PC-9 (cell line): ENCODE measurements at places on chromosomes 12 and 14. TPM values are rescaled to one million over a fixed set of nuclear protein-coding genes. Genes with fewer than 3 reads are reported as not detected.

SLC25A21 gene
- total RNA-seq, result 0.38 and 3.2 TPM in 2 replicates

PTHLH gene
- total RNA-seq, result 1.6 and 1.9 TPM in 2 replicates

NKX2-1 gene
- not detected in 2 replicates for total RNA-seq

NDUFB1 gene
- 32.2 and 32.9 TPM in 2 replicates for total RNA-seq

PPFIA2 gene
- not detected in 2 replicates for total RNA-seq

EXD2 gene
- 21.4 and 25.5 TPM in 2 replicates for total RNA-seq

CACNA2D4 gene
- total RNA-seq, result 0.45 TPM in 1 of 2 replicates, not detected in the other

TOGARAM1 gene
- total RNA-seq, result 9.2 and 12.9 TPM in 2 replicates

KLRD1 gene
- total RNA-seq, result 0.68 and 1.2 TPM in 2 replicates

GLIPR1 gene
- 6.2 and 14.1 TPM in 2 replicates for total RNA-seq

SCNN1A gene
- total RNA-seq, result 460 and 549 TPM in 2 replicates

CLEC1A gene
- 0.23 TPM in 1 of 2 replicates, not detected in the other for total RNA-seq

NGB gene
- not detected in 2 replicates for total RNA-seq

GRCh38 chr12:32475724-32476123 is 76.4 kb downstream of the FGD4 start:
- DNase-seq, result no peak

- no peak for DNase-seq
These were observed 179.9 kb downstream of the BTG1 start for GRCh38 chr12:91965781-91966180.

- DNase-seq, result peak; percentile 3
These were observed 8.6 kb upstream of the GPR68 start for GRCh38 chr14:91252871-91253794.

DNA sequence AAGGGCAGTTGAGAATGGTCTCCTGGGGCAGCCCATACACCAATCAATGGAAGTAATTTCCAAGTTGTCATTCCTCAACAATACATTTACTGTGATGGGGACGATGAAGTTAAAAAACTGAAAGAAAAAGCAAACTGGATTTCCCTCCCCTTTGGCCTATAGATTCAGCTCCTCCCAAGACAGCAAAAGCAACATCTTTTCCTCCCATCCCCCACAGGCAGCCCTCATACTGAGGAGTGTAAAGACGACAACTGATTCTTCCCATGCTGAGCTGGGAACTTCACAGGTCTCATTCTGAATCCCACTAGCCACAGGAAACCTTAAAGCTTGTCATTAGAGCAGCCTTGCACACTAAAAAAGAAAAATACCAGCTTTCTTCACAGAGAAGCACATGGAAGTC is 48.5 kb downstream of the PITPNM2 start:
- DNase-seq, result no peak

DNA sequence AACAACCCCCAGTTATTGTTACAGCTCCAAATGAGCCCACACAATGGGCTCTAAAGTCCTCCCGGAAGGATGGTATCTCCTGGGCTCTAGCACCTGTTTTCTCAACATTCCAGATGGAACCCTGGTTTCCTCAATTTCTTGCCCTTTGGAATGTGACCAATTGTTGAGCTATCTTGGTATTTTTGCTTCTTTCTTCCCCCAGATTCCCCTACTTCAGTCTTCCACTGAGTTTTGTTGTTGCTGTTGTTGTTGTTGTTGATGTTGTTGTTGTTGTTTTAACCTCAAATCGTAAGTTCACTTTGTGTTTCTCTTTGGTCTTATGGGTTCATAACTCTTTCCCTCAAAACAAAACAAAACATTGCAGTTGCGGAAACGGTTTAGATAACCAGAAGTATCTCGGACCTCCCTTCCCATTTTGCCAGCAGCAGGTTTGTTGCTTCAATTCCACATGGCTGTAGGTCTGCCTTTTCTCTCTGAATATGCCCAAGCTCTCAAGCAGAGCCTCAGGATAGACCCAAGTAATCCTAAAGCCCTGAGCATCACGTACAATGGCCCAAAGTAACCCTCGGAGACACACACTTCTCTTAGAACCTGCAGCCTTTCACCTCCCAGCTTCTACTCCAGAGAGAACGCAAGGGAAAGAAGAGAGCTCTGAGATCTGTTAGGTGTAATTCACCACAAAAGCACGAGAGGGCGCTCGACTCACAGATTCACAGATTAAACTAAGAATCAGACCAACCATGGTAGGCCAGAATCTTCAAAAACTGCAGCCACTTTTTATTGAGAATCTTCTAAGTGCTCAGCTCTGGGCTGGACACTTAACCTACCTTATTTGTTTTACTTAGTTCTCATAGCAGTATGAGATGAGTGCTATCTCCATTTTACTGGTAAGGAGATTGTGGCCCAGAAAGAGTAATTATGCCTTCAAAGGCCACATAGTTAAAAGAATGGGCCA is 1.0 kb upstream of the DDX23 start:
- peak; percentile 80 for DNase-seq

DNA sequence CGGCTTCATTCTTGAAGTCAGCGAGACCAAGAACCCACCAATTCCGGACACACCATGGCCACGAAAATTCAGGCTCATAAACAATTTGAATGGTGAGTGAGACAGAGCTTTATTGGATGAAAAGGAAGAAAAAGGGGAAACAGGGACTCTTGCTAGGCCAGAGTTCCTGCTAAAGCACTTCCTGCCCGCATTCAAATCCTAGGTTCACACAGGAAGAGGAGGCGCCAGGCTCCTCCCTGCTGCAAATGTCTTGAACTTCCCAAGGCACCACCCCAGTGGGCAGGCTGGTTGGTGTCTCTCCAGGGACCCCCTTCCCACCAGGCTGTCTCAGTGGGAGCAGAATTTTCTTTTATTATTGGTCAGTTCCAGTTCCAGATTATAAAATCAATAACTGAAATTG is 121.2 kb downstream of the FSCB start:
- no peak for DNase-seq

- no peak for DNase-seq
These were observed 2.0 kb downstream of the CDKL1 start for GRCh38 chr14:50394713-50395112.

- no peak for DNase-seq
These were observed 21.9 kb downstream of the OR6J1 start for GRCh38 chr14:22622255-22622654.

DNA sequence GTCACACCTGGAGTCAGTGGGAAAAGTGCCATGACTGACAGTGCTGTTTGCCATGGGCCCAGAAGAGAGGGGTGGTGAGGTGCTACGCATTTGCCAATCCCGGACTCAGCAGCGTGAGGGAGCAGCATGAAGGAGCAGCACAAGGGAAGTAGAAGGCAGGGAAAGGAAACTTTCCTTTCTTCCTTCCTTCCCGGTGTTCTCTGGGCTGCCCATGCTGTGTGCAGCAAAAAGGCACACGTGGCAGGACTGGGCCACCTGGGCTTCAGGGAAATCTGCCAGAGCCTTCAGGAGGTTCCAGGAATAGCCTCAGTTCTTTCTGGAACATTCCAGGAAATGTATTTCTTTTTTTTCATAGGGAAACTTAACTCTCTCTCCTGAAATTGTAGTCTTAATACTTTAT is 23.0 kb downstream of the TRIM9 start:
- DNase-seq, result no peak

GRCh38 chr14:24988760-24989159 is 61.2 kb downstream of the STXBP6 start:
- no peak for DNase-seq

DNA sequence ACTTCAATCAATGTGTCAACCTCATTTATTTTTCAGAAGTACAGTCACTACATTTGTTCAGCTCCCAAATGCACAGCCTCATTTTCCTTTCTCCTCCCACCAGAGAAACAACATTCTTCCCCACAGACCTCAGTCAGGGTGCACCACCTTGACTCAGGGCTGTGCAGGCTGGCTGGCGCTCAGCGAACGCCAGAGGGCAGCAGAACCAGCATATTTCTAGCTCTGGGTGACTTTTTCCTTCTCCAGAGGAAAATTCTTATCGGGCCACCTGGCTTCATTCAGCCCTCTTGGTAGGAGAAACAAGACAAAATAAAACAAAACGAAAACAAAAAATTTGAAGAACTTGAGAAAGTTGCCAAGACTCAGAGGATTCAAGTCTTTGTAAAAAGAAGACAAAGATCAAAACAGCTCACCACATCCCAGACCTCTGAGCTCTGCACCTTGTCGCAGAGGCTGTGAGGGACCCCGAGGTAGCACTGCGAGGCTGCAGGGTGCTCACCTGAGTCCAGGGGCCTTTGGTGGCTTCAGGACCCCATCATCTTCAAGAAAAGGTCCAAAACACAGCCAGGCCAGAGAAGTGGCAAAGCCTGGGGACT is 33.7 kb downstream of the PAH start:
- peak; percentile 48 for DNase-seq

- no peak for DNase-seq
These were observed 12.4 kb upstream of the GPR132 start for GRCh38 chr14:105077649-105077995.

DNA sequence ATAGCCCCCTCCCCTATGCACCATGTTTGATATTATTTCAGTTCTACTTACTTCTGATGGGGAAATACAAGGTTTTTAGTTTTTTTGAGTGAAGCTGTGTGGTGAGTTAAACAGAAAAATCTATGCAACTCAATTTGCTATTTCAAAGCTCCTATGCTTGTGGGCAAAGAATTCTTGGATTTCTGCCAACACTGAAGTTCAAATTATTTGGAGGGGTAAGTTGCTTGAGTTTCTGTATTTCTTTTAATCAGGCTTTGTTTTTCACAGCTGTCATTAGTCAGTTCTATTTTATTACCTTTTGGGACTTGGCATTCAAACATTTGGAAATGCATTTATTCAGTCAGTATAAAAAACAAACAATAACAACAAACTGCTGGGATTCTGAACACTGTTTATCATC is 407.5 kb upstream of the MGAT4C start:
- no peak for DNase-seq

DNA sequence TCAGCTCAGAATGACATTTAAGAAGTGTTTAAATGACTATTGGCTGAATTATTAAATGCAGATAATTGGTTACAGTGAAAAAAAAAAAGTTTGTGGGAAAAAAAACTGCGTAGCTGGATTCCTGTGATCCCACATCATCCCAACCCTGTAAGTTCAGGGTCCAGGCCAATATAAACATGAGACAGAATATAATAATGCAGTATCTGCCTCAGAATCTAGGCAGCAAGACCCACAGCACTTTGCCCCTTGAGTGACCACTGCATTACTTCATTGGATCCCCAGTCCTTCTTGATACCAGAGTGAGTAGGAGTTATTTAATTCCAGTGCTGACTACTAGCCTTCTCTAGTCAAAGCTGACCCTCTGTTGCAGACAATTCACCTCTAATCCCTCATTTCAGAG is 272.6 kb downstream of the CCER1 start:
- no peak for DNase-seq

DNA sequence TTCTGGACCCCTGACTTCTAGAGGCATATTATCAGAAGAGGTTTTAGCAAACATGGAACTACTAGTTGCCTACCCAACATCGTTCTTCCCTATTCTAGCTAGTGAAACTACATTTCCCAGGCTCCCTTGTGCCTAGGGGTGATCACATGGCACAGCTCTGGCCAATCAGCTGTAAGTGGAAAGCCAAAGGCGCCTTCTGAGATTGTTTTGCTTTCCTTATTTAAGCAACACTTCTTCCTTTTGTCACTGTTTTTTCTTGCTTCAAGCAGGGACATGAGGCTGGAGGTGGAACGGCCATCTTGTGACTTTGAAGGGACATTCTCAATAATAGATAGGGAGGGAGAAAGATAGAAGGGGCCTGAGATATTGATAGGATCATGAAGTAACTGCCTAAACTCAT is 136.7 kb downstream of the ZNF664 start:
- peak; percentile 3 for DNase-seq

DNA sequence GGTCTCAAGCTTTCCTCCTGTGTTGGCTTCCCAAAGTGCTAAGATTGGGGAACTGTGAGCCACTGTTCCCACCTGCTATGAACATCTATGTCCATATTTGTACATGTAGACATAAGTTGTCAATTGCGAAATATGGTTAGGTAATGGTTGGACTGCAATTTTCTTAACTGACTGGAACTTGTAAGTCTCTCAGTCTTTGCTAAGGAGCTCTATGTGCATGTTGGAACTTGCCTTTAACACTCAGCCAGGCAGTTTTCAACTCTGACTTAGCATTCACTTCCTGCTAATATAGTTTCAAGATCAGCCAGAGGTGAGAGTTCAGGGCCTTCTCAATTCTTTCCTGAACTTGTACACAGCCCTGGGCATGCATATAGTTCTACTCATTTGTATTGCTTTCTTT is 44.5 kb upstream of the EEA1 start:
- DNase-seq, result peak; percentile 65

DNA sequence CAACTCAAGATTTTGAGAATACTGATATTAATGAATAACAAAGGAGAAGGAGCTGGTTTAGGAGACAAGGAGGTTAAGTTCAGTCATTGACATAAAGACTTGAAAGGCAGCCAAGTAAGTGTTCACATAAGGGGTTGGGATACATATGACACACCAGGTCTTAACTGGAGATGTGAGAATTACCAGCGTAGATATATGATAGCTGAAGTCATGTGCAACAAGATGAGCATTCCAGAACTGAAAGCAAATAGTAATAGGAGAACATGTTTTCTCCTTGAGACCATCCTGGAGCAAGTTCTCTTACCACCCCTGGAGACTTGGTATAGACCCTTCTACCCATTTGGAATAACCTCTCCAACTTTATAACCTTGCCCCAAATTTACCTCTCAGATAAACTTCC is 43.3 kb upstream of the NPFF start:
- DNase-seq, result no peak

- no peak for DNase-seq
These were observed 28.3 kb downstream of the MDM1 start for GRCh38 chr12:68303850-68304249.

DNA sequence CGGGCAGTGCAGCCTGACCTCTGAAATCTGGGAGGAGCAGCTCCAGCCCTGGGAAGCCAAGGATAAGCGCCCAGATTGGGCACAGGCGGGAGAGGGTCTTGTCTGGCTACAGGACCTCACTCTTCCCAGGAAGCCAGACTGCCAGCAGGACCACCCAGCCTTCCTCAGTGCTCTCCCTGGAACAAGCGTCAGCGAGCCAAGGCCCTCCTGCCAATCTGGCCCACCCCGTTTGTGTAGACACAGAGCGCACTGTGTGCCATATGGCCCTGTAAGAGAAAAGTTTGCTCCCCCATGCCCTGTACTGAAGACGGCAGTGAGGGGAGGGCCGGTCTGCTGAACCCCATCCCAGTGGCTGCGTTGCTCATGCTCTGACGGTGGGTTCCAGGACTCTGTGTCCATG is 1.2 kb upstream of the C14orf180 start:
- DNase-seq, result no peak

DNA sequence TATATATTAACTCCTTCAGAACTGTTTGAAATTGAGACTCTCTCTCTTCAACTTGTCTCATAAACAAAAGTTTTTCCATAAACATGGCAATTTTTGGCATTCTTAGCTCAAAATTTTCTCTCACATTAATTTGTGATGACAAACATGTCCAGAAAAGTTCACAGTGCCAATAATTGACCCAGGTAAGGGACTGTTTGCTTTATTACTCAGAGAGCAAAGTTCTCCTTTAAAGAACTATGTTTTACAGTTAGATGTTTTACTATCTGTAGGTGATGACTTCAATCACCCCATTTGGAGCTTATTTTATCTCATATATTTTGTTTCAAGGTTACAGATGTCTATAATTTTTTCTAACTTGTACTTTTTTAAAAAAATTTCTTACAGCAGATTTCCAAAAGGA is 855.6 kb downstream of the SLC16A7 start:
- DNase-seq, result no peak

GRCh38 chr14:91372671-91373495 is 44.7 kb downstream of the CCDC88C start:
- no peak for DNase-seq
